RKO (cell line): ENCODE measurements at places on chromosomes 16 and 17.
A peak's percentile ranks its signal among the peaks of the same experiment; 100 is the strongest.

GRCh38 chr17:44952946-44953475 lies 5.4 kb upstream of the KIF18B start:
- DNase-seq, result no peak

DNA sequence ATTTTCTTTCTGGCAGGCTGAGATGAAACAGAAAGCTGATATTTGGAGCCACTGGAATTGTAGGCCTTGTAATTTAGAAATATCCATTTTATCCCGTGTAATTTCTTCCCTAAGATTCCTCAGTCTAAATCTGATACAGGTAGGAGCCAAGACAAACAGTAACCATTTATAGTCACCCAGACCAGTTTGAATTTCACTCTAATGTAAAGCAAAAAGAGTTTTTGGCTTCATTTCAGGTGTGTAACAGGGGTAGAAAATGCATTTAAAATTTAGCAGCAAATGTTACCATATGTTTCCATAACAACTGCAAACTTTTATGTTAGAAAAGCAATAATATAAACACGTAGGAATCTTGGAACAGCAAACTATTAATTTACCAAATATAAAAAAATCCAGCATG lies 249.4 kb downstream of the FTO start:
- DNase-seq, result no peak

- DNase-seq, result no peak
Measured at GRCh38 chr17:43912635-43913304, 5.4 kb upstream of the MPP2 start.

- no peak for DNase-seq
Measured at GRCh38 chr17:5913641-5914040, 156.5 kb upstream of the WSCD1 start.

GRCh38 chr17:5354310-5354709 lies 65.2 kb downstream of the NUP88 start:
- DNase-seq, result no peak

DNA sequence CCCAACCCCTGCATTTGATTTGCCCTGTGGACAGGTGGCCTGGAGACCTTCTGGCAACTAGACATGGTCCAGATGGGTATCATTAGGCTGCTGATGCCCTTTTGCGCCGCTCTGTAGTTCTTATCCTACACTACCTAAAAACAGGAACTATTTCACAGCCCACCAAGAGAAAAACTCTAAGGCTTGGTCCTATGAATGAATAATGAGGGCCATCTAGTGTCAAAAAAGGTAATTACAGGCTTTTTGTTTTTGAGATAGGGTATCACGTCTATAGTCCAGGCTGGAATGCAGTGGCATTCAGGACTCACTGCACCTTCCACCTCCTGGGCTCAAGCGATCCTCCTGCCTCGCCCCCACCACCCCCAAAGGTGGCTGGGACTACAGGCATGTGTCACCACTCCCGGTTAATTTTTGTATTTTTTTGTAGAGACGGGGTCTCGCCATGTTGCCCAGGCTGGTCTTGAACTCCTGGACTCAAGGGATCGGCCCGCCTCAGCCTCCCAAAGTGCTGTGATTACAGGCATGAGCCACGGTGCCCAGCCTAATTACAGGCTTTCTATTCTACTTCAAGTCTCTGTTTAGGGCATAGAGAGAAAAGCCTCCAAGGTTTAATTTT lies 20.9 kb downstream of the COIL start:
- peak; percentile 67 for DNase-seq

GRCh38 chr17:13822700-13823099 lies 221.0 kb upstream of the HS3ST3A1 start:
- no peak for DNase-seq

DNA sequence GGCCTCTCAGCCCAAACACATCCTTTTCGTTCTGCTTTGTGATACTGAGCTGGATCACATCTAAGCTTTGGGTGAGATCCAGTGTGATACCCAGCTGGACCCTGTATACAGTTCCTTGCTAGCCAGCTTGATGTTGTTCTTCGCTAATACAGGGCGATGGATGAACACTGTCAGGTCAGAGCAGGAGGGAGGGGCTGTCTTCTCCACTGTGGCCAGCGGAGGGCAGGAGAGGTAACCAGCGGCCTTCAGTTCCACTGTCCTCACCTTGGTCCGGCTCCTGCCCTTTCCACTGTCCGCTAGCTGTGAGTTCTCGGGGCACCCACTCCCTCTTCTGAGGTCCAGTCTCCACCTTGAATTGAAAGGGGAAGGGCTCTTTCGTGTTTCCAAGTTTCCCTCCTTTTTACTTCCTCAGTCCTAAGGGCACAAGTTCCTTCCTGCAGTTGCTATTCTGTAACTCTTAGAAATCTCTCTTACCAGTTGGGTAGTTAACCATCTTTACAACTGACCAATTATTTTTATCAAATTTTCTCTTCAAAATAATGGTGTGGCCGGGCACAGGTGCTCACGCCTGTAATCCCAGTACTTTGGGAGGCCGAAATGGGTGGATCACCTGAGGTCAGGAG lies 3.0 kb upstream of the ZNF213 start:
- peak; percentile 70 for DNase-seq

GRCh38 chr16:1990351-1991134 lies 773 bp downstream of the SYNGR3 start:
- no peak for DNase-seq

DNA sequence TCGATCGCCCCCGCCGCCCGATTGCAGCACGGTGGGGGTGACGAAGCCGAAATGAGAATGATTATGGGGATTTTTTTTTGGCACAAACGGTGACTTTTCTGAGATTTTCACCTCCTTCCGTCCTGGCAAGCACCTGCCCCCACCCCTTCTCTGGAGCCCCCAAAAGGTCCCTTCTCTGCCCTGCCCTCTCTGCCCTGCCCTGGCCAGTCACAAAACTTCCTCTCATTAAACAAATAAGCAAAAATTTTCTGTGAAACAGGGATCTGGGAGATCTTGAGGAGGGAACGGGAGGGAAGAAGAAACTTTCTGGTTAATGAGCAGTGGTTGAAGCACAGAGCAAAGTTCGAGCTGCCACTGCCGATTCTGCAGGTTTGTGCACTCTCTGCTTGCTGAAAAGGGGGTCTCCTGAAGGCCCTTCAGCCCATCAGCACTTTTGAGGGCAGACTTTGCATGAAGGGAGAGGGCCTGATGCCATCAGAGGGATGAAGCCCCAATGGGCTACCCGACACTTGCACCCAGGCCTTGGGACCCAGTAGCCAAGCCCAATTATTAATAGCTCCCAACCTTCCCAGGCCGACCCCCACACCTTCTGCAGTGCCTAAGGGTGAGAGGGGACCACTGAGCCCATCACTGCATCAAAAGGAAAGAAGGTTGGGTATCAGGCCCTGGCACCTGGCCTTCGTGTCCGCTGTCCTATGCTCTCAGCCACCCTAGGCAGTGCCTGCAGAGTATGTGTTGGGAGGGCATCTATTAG lies 1.0 kb upstream of the HOXB8 start:
- no peak for DNase-seq

GRCh38 chr16:85800321-85800669 lies 800 bp downstream of the COX4I1 start:
- DNase-seq, result peak; percentile 49

GRCh38 chr16:23682181-23682580 lies 3.5 kb downstream of the PLK1 start:
- no peak for DNase-seq

GRCh38 chr17:82664276-82664575 lies 16.0 kb upstream of the WDR45B start:
- no peak for DNase-seq

GRCh38 chr17:63358956-63359355 lies 87.2 kb downstream of the CYB561 start:
- no peak for DNase-seq

- DNase-seq, result no peak
Measured at GRCh38 chr17:28957992-28958355, 6.7 kb upstream of the PHF12 start.

GRCh38 chr16:6977291-6977690 lies 355.4 kb upstream of the RBFOX1 start:
- no peak for DNase-seq

GRCh38 chr16:80599466-80599865 lies 58.7 kb downstream of the DYNLRB2 start:
- no peak for DNase-seq

DNA sequence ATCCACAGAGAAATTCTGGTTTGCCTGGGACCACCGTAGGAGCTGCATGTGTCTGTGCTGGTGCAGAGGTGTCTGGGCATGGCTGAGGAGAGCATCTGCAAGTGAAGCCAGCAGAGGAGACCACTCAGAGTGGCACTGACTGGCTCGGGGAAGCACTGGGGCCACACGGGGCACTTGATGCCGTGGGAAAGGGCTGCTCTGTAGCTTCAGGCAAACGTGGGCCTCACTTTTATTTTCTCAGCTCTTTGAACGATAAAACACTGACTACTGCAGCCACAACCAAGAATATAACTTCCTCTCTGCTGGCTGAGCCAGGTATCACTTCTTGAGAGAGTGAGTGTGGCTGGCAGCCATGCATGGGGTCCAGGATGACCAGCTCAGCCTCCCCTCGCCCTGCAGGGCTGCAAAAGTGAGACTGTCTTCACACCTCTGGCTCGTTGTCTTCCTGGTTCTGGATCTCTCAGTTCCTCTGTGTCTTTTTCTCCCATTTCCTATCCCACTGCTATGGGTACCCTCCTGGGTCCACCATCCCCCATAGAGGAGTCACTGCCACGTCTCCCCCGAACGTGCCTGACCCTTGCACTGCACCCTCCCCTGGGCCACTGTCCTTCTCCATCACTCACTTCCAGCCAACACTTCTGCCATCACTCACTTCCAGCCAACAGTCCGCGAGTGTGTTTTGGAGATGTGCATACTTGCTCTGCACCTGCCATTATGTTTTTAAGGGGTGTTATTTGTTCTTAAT lies 201.4 kb upstream of the CHMP6 start:
- no peak for DNase-seq

- DNase-seq, result no peak
Measured at GRCh38 chr17:53314521-53314920, 508.2 kb upstream of the KIF2B start.

GRCh38 chr17:3683054-3683511 lies 12.9 kb downstream of the P2RX5 start:
- DNase-seq, result peak; percentile 35

DNA sequence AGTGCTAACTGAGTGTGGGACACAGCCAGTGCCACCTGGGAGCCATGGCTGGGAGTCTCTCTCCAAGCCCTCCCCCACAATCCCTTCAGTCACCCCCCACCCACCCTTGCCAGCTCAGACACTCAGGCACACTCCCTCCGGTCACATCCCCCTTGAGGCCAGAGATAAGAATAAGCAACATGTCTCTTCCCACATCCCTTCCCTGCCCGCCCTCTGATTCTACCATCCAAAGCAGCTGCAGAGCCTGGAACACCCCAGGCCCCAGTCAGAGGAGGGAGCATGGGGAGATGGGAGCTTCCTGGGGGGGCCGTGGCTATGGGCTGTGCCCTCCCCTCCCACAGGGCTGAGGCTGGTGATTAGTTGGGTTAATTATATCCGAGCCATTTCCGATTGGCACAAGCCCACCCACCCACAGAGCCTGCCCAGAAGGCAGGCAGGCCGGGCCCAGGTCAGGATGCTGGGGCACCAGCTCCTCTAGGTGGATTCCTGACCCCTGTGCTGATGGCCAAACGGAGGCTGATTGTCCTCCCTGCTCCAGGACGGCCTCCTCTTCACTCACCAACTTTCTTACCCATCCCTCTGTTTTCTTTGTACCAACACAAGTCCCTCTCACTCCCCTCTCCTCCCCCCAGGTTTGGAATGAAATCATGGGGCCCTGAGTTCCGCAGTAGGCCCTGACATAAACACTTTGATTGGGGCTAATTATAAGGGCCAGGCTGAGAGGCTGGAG lies 28.6 kb upstream of the MEIOC start:
- no peak for DNase-seq

DNA sequence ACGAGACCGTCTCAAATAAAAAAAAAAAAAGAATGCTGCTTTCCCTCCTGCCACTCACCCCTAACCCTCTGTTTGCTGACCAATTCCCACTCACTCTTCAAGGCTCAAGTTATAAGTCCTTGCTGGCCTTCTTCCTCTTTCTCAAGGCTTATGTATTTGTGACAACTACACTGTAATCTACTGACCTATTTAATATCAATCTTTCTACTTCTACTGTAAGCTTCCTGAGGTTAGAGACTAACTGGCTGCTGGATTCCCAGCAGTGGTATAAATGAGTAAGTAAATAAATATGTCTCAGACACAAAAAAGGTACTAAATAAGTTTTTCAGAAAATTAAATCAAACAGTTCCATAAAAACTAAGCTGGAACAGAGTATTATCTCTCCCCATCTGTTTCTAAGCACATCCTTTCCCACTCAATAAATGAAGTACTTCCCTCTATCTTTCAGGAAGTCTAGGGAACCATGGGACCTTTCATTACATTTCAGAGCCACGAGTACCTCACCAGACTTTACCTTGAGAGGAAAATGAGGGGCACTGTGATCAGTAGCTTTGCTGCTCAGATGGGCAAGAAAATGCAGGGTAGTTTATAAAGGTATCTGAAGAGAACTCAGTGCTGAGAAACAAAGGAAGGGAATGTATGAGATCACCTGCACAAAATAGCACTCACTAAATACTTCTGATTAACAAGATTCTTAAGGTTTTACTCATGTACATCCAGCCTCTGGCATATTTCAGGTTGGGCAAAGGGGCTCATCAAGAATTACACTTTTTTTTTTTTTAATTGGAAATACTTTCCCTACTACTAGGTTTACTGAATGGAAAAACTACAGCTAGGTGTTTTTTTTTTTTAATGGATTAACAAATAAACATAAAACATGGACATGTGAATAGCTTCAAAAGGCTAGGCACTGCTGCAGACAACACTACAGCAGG lies 10.8 kb downstream of the SSH2 start:
- DNase-seq, result no peak

DNA sequence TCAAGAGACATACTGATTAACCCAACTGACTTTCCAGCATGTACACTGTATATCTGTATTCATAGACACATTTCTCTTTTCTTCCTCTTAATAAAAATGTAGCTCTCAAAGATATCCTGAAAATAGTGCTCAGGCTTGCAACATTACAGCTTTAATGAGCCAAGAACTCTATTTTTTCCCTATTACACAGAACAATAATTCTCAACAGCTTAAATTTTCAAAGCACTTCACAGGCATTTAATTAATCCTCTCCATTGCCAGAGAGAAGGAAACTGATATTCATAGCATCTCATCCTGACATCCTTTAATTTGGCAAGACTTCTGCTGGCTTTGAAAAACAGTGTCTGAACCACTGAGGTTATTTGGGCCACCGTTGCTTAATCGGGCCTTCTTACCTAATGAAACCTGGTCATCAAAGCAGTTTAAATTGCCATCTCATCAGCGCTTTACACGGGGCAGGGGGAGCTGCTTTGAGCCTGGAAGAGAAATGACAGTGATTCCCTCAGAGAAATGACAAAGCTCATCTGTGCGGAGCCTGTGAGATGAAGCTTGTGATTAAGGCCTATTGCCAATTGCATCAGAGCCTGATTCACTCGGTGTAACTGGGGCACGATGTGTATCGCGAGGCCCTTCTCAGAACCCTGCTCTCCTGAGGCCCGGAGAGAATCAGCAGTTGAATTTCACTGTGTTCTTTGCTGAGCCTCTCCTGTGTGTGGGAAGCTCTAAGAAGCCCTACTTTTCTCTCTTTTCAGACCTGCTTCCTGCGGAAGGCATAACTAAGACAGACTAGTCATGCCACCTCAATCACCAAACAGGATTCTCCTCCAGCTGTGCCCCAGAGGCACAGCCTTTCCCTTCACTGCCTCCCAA lies 8.5 kb upstream of the SIAH1 start:
- no peak for DNase-seq
